ENCODE measurements at places on chromosomes 7 and 10.
A peak's percentile ranks its signal among the peaks of the same experiment; 100 is the strongest.

- no peak for DNase-seq
Measured at GRCh38 chr10:17073725-17074540, 55.7 kb downstream of the CUBN start.

DNA sequence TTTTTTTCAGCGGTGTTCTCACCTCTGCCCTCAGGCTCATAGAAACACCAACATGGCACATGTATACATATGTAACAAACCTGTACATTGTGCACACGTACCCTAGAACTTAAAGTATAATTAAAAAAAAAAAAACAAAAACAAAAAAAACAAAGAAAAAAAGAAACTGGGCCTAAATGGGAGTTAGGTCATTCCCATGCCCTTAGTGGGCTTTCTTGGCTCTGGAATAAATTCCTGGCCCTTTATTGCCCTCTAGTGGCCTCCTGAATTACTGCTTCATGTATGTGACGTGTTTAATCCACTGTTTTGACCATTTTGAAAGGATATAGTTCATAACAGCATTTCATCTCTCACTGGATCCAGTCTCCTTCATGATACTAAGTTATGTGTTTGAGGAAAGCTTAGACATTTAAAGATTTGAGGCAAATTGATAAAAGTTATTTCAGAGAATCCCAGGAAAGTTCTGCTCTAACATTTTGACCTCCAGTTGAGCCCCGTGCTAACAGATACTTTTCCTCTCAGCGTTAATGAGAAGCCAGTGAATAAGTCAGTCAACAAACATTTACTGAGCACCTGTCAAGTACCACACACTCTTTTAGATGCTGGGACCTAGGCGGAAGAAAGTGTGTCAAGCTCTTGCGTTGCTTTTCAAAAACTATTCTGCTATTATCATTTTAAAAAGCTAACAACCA, 54.7 kb upstream of the SYPL1 start:
- DNase-seq, result peak; percentile 46

DNA sequence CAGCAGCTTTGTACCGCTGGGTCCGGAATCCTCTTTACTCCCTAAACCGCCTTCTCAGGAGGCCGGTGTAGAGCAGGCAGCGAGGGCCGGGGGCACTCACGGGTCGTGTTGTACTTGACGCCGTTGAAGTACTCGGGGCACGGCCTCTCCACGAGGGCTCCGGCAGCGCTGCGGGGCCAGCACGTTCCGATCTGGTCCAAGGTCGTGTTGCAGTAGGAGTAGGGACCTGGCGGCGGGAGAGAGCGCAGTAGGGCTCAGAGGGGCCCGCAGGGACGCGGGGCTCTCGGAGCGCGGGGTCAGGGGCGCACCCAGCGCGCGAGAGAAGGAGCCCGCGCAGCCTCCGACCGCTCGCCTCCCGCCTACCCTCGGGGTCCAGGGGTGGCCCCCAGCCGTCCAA, 443 bp downstream of the CRHR2 start:
- DNase-seq, result no peak

DNA sequence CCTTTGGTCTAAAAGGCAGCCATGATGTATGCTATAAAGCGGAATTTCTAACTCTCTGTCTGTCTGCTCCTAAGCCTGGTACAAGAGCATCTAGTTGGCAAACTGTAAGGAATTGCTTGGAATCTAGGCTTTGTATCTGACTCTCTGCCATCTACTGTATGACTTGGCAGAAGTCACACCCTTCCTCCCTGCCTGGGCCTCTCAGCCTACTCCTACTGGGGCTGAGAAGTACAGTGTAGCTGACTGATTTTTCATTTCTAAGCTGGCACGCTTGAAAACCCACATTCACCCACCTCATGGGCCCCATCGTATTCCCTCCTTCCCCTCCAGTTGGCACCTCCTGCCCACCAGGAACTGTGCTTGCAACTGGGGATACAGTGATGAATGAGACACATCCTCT, 435.2 kb downstream of the PLXNA4 start:
- no peak for DNase-seq
